NCI-H510A treated with DMSO at 0.1 percent for 48 hours (cell line): ENCODE measurements at places on chromosomes 3 and 15.
A peak's percentile ranks its signal among the peaks of the same experiment; 100 is the strongest.

DNA sequence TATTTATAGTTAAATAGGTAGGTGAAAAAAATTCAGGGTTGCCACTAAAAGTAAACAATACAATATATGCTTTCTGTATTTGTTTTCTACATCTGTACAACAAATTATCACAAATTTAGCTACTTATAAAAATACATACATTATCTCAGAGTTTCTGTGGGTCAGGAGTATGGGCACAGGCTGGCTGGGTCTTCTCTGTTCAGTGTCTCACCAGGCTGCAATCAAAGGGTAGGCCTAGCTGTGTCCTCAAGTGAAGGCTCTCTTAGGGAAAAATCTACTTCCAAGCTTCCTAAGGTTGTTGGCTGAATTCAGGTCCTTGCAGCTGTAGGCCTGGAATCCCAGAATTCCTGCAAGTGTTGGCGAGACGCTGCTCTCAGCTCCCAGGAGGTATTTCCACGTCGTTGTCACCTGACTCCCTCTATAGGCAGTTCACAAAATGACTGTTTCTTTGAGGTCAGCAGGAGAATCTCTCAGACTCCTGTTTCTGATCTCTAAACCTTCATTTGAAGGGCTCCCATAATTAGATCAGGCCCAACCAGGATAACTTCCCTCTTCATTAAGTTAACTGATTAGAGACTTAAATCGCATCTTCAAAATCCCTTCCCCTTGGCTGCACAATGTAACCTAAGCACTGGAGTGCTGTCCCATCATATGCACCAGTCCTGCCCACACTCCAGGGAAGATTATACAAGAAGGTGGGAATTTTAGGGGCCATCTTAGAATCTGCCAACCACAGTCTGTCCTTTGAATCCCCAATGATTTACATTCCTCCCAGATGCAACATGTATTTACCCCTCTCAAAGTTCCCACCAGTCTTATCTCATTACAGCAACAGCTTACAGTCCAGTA, 296.6 kb downstream of the SUCLG2 start:
- DNase-seq, result peak; percentile 23

DNA sequence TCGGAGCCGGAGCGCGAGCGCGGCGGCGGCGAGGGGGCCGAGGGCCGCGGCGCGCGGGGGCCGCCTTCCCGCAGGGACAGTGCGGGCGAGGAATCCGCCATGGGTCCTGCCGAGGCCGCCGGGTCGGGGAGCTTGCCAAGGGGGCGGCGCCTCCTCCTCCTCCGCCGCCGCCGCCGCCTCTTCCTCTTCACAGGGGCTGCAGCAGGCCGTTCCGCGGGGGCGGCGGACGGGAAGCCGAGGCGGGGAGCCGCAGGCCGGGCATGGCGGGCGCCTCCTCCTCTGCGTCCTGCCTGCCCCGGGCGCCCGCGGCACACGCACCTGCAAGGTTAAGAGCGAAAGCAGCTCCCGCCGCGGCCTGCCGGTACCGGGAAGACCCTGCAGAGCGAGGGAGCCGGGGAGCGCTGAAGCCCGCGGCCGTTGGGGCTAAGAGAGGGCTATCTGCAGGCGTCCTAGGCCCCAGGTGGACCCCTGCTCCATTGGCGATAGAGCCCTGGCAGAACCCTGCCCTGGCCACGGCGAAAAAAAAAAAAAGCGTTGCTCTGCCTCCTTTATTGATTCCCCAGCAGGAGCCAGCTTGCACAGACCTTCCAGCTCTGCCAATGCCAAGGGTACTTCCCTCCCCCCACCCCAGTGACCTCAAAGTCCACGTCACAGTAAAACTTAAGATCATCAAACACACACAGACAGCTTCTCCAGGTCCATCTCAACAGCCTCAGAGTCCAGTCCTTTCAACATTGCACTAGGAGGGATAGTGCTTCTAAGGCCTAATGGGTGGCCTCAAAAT, at the start of gene LYSMD2:
TSS of gene LYSMD2 (minus strand) at position 134 of the 784 bp plus-strand sequence. CDS start at position 101, 33 bp downstream.
- peak; percentile 38 for DNase-seq

DNA sequence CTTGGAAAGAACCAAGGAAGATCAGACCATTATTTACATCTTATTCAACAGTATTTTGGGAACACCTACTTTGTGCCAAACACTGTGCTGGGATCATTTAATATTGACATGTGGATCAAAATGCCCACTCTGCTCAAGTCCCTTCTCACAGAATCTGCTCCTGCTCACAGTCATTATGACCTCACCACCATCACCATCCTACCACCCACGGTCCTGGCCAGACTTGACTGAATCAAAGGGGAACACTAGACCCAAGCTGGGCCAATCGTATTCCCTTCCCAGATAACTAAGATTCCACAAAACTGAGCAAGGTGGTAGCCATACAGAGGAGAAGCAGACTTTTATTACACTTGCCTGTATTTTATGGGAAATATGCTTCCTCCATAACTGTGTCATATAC, 3.4 kb upstream of the CEP152 start:
- no peak for DNase-seq

- no peak for DNase-seq
Measured at GRCh38 chr3:11288786-11289637, 16.8 kb downstream of the ATG7 start.

DNA sequence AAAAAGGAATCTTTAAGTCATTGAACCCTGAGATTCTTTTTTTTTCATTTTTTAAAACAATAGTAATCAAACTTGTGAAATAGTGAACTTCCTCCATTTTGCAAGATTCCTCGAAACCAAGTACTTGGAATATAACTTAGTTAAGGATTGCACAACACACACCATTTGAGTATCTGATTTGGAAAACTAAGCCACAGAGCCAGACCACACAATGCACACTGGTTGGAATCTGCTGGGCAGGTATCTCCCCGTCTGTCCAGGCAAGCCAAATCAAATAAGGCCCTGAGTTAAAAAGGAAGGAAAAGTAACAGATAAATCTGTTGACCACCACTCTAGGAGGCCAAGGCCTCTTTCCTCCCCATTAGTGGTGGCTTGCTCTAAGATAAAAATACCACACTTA, 177.5 kb upstream of the ICE2 start:
- no peak for DNase-seq

GRCh38 chr3:101279162-101279561, 41.2 kb downstream of the IMPG2 start:
- DNase-seq, result no peak

- no peak for DNase-seq
Measured at GRCh38 chr15:26926081-26926480, 44.9 kb upstream of the GABRG3 start.

GRCh38 chr3:68667346-68667745, 265.0 kb downstream of the TAFA4 start:
- no peak for DNase-seq

GRCh38 chr3:57745101-57745500, 11.0 kb upstream of the SLMAP start:
- no peak for DNase-seq

DNA sequence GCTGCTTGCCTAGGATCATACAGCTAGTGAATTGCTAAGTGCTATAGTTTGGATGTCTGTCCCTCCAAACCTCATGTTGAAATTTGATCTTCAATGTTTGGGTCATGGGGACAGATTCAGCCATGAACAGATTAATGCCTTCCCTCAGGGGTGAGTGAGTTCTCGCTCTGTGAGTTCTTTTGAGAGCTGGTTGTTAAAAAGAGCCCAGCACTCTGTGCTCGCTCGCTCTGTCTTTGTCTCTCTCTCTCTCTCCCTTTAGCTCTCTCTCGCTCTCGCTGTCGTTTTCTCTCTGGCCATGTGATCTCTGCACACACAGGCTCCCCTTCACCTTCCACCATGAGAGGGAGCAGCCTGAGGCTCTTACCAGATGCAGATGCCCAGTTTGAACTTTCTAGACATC, 14.9 kb downstream of the TRH start:
- peak; percentile 14 for DNase-seq

GRCh38 chr15:99917252-99917651, 184.0 kb upstream of the LYSMD4 start:
- no peak for DNase-seq

- no peak for DNase-seq
Measured at GRCh38 chr3:65915477-65915876, 123.2 kb downstream of the MAGI1 start.

- DNase-seq, result peak; percentile 35
Measured at GRCh38 chr3:46931631-46932331, 44.8 kb downstream of the CCDC12 start.

DNA sequence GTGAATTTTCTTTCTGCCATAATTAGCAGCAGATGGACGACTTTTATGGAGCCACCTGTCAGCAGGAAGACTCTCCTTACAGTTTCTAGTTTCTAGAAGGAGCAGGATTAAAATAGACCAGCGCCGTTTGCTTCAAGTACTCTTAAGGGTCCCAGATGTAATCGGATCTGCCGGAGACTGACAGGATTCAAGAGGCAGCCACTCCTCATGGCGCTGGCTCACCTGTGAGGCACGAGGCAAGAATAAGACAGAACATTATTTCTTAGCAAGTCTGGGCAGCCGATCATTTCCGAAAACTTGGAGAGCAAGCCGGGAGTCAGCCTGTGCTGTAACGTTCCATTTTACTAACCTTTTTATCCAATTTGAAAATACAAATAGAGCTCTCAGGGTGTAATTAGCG, 410.4 kb upstream of the RORA start:
- DNase-seq, result peak; percentile 26

GRCh38 chr3:100730524-100730923, 21.2 kb downstream of the TFG start:
- no peak for DNase-seq

GRCh38 chr3:177282119-177282655, 84.9 kb upstream of the TBL1XR1 start:
- peak; percentile 95 for DNase-seq

DNA sequence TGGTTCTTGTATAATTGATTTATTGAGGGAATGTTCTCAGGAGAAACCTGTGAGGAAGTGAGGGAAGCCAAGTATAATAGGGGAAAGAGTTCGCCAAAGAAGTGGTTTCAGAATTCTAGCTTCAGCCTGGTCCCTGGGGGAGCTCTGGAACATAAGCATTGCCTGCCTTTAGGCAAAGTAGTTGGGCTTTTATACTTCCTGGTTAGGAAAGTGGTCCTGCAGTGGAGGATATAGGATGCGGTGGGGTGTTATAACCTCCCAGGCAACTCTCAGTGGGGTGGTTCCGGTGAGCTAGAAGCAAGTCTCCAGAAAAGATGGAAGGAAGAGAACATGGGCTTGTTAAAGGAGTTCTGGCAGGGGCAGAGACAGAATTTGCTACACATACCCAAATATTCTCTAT, 22.7 kb upstream of the RBMS3 start:
- no peak for DNase-seq

GRCh38 chr3:43362183-43362582, 75.8 kb downstream of the SNRK start:
- DNase-seq, result no peak

DNA sequence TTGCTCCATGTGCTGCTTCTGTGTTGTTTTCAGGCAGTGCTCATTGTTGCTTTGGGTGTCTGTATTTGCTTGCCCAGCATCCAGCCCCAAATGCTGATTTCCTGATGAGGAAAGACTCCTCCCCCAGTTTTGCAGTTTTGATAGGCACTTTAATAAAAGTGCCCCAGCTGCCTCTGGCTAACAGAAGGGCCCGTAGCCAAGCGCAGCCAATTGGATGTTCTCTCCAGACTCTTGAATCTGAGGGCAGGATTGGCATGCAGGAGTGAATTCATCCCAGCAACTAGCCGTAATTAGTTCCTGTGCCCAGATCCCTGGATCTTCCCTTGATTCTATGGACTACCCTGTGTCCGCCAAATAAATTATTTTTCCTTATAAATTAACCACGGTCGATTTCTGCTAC, 14.8 kb upstream of the SEMA5B start:
- DNase-seq, result peak; percentile 25

DNA sequence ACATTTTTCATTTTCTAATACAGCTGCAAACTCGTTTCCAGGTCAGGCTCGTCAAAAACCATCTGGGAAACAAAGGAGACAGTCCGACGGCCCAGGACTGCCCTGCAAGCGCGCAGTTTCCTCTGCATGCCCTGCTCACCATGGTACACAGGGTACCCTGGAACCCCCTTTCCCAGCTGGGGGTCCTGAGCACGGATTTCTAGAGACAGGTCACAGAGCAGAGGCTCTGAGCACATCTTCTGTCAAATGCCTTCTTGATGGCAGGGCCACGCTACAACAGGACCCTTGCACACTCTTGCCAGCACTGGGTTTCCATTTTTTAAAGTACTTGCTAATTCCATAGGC, 8.1 kb downstream of the ZXDC start:
- DNase-seq, result no peak

GRCh38 chr15:76823890-76824289, 81.2 kb downstream of the SCAPER start:
- peak; percentile 70 for DNase-seq

GRCh38 chr3:129505341-129505740, 23.1 kb upstream of the RHO start:
- no peak for DNase-seq

- DNase-seq, result no peak
Measured at GRCh38 chr15:96896766-96897165, 566.3 kb downstream of the NR2F2 start.

- no peak for DNase-seq
Measured at GRCh38 chr3:154469585-154469984, 39.6 kb upstream of the GPR149 start.

GRCh38 chr15:70530906-70531305, 232.5 kb downstream of the UACA start:
- no peak for DNase-seq

DNA sequence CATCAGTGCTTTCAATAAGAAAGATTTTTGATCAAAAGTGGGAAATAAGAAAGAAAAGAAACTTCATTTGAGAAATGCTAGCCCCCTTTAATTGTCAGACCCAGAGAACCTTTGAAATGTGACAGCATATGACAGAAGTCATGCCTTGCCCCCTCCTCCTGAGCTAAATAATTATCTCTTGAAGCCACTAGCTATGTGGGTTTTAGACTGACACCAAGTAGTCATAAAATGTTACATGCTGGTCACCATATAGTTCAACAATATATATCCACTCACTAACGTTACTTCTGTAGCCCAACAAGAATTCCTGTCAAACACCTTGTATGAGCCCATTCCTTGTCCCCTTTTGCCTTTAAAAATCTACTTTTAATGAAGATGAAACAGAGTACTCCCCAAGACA, 43.1 kb upstream of the AADACL2 start:
- DNase-seq, result no peak

- DNase-seq, result no peak
Measured at GRCh38 chr3:125186800-125187598, 25.5 kb downstream of the SLC12A8 start.

DNA sequence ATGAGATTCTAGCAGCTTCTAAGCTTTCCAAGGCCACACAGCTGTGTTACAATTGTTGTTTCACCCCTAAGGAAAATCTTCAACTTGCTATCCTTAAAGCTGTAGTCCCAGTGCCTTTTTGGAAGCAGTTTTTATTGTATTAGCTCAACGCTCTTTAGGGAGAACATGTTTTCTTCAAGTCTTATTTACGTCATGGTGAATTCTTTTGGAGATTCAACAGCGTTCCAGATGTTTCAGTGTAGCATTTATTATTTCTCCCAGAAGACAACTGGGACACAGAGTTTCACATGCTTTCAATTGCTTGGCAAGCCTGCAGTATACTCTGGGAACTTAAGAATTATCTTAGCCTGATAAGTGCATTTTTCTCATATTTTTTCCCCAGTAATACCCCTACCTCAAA, 888.3 kb downstream of the PLOD2 start:
- DNase-seq, result no peak

GRCh38 chr3:32571192-32571485, 481 bp upstream of the DYNC1LI1 start:
- DNase-seq, result no peak
